ENCODE measurements at places on chromosomes 13 and 19. TPM values are rescaled to one million over a fixed set of nuclear protein-coding genes. Genes with fewer than 3 reads are reported as not detected.

- no peak for DNase-seq
Measured at GRCh38 chr13:92572190-92572589, 654.4 kb upstream of the GPC6 start.

- DNase-seq, result no peak
Measured at GRCh38 chr13:26198116-26198515, 24.0 kb downstream of the RNF6 start.

DNA sequence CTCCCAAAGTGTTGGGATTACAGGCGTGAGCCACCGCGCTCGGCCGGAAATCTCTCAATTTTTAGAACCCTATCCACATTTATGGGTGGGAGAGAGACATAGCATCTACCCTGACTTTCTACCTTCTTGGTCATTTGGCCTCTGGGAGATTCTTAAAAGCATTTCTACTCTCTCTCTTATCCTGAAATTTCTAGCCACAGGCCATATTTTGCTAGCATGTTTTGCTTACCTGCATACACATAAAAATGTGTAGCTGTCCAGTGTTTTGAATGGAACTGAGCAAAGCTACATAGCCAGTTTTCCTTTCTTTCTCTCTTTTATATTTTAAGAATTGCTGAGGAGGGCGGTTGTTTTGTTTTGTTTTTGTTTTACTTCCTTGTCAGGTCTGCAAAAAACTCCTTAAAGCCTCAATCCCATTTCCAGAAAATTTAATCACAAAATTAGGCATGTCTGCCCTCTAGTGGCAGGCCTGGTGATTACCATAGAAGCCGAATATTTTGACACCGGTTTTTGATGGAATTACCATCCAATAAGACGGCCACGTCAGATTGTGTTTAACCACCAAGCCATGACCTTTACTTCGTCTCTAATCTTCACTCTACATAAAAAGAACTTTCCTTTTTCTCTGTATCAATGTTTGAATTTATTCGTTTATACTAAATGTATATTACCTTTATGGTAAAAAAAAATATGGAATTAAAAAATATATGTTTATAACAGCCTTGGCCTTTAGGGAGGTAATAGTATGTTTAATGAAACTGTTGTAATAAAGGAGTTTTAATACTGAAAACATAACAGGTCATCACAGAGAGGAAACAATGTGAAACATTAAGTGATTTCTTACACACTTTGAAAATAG lies 34.4 kb upstream of the OXGR1 start:
- DNase-seq, result peak; percentile 65

- DNase-seq, result no peak
Measured at GRCh38 chr13:34044041-34044440, 226.1 kb downstream of the RFC3 start.

- no peak for DNase-seq
Measured at GRCh38 chr13:31998131-31998530, 33.4 kb upstream of the FRY start.

GRCh38 chr19:2191456-2192310 lies 27.9 kb downstream of the DOT1L start:
- no peak for DNase-seq

DNA sequence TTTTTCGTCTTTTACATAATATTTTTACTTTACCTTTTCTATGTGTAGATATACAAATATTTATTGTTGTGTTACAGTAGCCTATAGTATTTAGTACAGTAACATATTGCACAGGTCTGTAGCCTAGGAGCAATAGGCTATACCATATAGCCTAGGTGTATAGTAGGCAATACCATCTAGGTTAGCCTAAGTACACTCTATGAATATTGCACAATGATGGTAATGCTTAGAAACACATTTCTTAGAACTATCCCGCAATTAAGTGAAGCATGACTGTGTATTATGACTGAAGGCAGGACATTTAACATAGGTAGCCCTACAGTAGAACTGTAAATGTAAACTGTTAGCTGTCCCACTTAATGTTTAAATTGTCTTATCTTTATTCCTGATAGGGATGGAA lies 964.3 kb downstream of the SLITRK1 start:
- no peak for DNase-seq

DNA sequence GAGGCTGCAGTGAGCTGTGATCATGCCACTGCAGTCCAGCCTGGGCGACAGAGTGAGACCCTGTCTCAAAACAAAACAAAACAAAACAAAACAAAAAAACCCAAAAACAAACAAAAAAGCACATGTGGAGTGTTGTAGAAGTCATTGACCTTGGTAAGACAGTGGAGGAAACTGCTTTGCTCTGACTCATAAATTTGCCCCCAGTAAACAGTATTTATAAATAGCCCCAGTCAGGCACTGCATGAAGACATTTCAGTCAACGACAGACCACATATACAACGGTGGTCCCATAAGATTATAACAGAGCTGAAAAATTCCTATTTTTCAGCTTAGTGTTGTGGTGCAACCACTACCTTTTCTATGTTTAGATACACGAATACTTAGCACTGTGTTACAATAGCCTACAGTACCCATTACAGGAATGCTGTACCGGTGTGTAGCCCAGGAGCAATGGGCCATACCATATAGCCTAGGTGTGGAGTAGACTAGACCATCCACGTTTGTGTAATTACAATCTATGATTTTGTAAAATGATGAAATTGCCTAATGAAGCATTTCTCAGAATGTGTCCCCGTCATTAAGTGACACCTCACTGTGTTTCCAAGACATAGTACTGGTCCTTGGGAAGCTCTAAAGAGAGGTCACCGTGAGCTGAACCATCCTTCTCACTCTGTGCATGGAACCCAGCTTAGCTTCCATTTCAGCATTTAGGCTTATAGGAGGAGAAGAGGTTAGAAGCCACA lies 1.1 kb downstream of the ARL11 start:
- no peak for DNase-seq

GRCh38 chr13:41700790-41701310 lies 243.5 kb downstream of the RGCC start:
- no peak for DNase-seq

DNA sequence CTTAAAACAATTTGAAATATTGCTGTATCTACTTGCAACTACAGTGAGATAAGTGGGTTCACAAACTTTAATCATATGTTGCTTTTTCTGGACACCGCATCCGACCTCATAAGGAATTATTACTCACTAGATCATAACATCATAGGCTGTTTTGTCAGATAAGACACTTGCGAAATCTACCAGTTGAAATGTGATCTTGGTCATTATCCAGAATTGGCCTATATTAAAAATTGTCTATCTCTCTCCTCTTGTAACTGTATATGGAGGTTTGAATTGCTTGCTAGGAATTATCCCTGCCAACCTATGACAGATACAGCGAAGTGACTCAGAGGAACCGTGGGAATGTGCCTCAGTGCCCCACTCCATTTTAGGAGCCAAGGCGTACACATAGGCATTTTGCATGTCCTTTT lies 117.0 kb upstream of the POSTN start:
- DNase-seq, result no peak

- no peak for DNase-seq
Measured at GRCh38 chr19:39139971-39140453, 14.4 kb downstream of the PAK4 start.

GRCh38 chr13:47252627-47253026 lies 355.8 kb upstream of the HTR2A start:
- DNase-seq, result no peak

DNA sequence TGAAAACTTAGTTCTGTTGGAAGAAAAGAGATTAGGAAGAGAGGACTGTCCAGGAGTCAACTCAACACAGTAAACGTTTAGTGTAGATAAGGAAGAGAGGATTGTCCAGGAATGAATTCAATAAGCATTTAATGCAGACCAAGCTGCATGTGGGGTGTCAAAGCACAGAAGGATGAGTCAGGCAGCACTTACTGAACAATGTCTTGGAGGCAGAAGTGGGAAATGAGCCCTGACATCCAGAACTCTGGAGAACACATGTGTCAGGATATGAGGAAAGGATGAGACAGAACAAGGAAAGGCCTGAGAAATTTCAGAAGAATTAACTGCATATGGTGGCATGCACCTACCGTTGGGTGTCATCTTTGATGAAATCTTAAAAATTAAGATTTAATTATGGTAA lies 429.2 kb upstream of the HTR2A start:
- DNase-seq, result no peak

DNA sequence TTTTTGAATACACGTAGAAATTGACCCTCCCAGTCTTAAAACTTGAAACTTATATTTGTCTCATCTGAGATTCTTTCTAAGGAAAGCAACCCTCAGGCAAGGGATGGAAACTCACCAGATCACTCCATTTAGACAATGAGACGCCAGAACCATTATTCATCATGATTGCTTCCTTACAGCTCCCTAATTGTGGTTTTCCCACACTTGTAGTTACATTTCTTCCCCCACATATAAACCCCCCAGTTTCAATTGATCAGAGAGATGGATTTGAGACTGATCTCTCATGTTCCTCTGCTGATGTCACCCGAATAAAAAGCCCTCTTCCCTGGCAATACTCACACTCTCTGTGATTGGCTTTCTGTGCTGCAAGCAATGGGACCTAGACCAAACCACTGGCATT lies 197.9 kb upstream of the STARD13 start:
- no peak for DNase-seq

DNA sequence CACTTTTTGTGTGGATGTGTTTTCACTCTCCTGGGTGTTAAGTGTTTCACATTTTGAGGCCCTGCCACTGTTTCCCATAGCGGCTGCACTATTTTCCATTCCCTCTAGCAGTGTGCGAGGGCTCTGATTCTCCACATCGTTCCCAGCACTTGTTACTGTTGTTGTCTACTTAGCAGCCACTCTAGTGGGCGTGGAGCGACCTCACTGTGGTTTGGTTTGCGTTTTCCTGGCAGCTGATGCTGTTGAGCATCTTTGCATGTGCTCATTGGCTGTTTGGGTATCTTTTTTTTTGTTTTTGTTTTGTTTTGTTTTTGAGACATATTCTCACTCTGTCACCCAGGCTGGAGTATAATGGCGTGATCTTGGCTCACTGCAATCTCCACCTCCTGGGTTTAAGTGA lies 14.4 kb downstream of the NAXD start:
- DNase-seq, result no peak

- DNase-seq, result no peak
Measured at GRCh38 chr13:99332456-99332855, 25.3 kb upstream of the GPR183 start.

GRCh38 chr13:48144413-48145035 lies 49.6 kb upstream of the MED4 start:
- no peak for DNase-seq

GRCh38 chr13:58884353-58885209 lies 1253.0 kb downstream of the PCDH17 start:
- DNase-seq, result no peak

DNA sequence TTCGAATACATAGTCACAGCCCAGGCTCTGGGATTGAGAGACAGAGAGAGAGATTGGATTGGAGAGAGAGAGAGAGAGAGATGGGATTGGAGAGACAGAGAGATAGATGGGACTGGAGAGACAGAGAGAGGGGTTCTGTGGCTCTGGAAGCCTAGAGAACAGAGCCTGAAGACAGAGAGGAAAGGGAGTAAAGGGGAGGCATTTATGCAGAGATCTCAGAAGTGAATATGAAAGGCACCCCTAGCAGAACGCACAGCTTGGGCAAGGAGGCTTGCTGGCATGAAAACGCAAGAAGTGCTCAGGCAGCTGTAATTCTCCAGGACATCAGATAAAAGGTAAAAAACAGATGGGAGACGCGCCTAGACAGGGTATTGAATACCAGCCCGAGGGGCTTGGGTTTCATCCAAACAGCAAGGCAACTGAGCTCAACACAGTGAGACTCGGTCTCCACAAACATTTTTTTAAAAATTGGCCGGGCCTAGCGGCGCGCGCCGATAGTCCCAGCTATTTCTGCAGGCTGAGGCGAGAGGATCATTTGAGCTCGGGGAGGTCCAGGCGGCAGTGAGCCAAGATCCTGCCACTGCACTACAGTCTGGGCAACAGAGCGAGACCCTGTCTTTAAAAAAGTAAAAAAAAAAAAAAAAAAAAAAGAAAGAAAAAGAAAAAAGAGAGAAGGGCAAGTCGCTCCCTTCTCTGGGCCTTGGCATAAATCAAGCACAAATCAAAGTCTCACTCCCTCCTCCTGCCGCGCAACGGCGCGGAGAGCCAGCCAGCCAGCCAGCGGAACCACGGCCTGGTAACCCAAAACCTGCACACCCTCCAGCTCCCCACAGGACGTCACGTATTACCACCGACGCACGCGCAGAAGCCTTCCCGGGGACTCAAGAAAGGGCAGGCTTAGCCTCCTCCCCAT lies 774 bp upstream of the PPP2R1A start:
- peak; percentile 38 for DNase-seq

DNA sequence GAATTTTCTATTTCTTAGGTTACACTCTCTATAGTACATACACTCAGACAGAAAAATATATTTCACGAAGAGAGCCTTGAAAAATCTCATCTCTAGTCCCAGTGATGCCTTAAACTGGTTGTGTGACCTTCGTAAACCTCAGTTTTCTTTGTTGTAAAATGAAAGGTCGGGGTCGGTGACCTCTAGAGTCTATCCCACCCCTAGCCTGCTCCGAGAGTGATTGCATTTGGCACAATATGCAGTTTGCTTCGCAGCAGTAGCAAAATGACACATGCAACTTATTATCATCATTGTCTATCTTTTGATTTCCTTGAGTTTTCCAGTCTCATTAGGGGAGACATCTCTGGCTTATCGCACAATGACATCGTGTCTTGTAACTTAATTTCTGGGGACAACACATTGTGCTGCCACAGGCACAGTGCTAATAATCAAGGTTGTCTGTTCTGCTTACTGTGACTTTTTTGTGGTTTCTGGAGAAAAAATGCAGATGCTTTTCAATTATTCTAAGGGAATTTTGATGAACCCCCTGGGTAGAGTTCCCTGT lies 115.0 kb downstream of the GGACT start:
- no peak for DNase-seq

GRCh38 chr13:31090961-31091624 lies 70.6 kb downstream of the HSPH1 start:
- no peak for DNase-seq

DNA sequence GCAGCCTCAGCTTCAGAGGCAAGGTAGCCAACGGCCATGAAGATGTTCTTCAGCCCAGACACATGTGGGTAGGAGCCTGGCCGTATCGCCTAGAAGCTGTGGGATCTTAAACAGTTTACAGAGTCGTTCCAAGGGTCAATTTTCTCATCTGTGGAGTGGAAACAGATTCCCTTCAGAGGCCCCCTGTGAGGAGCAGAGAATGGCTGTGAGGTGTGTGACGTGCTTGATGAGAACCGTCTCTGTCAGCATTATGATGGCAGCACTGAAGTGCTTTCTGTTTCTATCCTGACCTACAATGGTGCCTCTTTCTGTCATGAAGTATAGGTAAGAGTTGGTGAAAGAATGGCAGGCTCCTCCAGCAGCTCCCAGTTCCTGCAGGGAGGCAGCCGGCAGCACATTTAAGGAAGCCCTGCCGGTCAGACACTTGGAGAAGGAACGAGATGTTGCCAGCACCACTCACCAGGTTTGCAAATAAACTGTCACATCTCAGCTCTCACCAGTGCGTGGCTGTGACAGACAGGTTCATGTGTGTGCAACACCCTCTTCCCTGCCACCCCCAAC lies 277.3 kb downstream of the FOXO1 start:
- no peak for DNase-seq

- DNase-seq, result no peak
Measured at GRCh38 chr19:37936166-37936565, 29.2 kb downstream of the SIPA1L3 start.

SULT2A1 gene
- total RNA-seq, result not detected

ZNF880 gene
- 26.8 TPM for total RNA-seq

GRK1 gene
- not detected for total RNA-seq

CEBPA gene
- 176 TPM for total RNA-seq

BABAM1 gene
- total RNA-seq, result 46.0 TPM

CPB2 gene
- total RNA-seq, result not detected

ZNF667 gene
- total RNA-seq, result 6.8 TPM

TEX29 gene
- total RNA-seq, result not detected

All from omental fat pad (tissue), 4 donors.